PC-3 (cell line): ENCODE measurements at places on chromosomes 12 and 14. TPM values are rescaled to one million over a fixed set of nuclear protein-coding genes. Genes with fewer than 3 reads are reported as not detected.

IQSEC3 gene
- 0.11 TPM in 1 of 2 replicates, not detected in the other for total RNA-seq

THAP2 gene
- 1.2 and 2.4 TPM in 2 replicates for total RNA-seq

SMCO2 gene
- 0.69 and 1.7 TPM in 2 replicates for total RNA-seq

DNA sequence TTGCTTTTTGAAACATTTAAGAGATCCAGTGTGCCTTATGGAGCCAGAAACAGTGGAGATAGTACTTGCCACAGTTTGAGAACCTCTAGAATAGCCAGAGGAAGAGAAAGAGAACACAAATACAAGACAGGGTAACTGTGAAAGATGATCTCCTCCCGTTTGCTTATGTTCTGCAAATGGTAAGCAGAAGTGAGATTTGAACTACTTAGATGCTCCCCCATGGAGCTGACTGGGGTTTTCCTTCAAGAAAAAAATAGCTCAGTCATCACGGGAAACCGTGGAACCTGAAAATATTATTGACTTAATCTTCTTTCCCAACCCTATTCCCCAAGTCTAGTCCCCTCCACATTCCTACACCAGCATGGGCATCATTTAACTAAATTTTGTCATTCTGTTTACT, 87.1 kb downstream of the KIF21A start:
- no peak for DNase-seq

- DNase-seq = no peak
These were observed 206.9 kb downstream of the SYT1 start for GRCh38 chr12:79071498-79071897.

- DNase-seq = no peak
These were observed 20.6 kb downstream of the SBNO1 start for GRCh38 chr12:123344086-123344485.

- DNase-seq = no peak
These were observed 170.5 kb downstream of the PIK3C2G start for GRCh38 chr12:18431771-18432170.

DNA sequence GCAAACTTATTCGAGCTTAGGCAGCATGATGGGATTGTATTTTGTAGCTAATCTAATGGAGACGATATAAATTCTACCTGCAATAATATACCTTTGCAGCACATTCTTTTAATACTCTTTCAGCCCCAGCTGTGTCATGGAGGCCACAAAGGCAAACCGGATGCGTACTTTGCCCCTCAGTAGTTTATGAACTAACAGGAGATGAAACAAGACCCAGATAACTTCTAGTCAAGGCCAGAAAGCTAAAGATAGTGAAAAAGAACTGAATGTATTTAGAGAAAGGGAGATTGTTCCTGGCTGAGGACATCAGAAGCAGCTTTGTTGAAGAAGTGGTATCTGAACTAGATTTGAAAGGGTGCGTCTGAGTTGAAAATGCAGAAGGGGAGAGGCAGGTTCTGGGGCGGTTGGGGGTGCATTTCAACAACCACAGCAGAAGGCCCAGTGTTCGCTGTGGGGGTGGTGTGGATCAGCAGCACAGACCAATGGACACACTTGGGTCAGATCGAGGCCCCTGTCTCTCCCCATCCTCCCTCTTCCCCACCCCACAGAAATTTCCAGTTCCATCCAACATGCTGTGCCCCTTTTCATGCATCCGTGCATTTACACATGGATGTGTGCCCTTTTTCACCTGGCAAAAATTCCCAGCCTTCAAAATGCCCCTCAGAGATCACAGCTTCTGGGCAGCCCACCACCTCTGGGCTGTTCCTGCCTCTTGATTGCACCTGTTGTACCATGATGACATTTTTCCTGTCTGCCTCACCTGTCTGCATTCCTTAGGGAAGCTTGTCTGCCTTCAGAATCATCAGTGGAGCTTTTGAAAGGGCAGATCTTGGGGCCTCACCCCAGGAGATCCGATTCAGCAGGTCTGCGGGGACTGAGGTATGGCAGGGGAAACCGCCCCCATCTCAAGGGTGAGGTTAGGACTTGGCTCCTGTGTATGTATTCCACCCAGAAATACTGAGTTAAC, 2.2 kb downstream of the ZNF839 start:
- DNase-seq = no peak
